Brain (organoid and tissue), 16 donors: ENCODE measurements at places on chromosomes 13 and 19. TPM values are rescaled to one million over a fixed set of nuclear protein-coding genes. Genes with fewer than 3 reads are reported as not detected.

APBA3 gene
- polyA plus RNA-seq = 36.8 TPM

FFAR3 gene
- not detected for polyA plus RNA-seq

SPRYD7 gene
- polyA plus RNA-seq = 5.6 TPM

KCNC3 gene
- 12.3 TPM for polyA plus RNA-seq

EXOC3L2 gene
- 1.4 TPM for polyA plus RNA-seq

SBSN gene
- polyA plus RNA-seq = not detected

KLK15 gene
- polyA plus RNA-seq = not detected

HSH2D gene
- polyA plus RNA-seq = 0.17 TPM

F2RL3 gene
- polyA plus RNA-seq = 0.12 TPM

IL17D gene
- 17.0 TPM for polyA plus RNA-seq

LRRC63 gene
- polyA plus RNA-seq = not detected
